Pulmonary artery endothelial cell (primary cell): ENCODE measurements at places on chromosomes 1 and 21.

DNA sequence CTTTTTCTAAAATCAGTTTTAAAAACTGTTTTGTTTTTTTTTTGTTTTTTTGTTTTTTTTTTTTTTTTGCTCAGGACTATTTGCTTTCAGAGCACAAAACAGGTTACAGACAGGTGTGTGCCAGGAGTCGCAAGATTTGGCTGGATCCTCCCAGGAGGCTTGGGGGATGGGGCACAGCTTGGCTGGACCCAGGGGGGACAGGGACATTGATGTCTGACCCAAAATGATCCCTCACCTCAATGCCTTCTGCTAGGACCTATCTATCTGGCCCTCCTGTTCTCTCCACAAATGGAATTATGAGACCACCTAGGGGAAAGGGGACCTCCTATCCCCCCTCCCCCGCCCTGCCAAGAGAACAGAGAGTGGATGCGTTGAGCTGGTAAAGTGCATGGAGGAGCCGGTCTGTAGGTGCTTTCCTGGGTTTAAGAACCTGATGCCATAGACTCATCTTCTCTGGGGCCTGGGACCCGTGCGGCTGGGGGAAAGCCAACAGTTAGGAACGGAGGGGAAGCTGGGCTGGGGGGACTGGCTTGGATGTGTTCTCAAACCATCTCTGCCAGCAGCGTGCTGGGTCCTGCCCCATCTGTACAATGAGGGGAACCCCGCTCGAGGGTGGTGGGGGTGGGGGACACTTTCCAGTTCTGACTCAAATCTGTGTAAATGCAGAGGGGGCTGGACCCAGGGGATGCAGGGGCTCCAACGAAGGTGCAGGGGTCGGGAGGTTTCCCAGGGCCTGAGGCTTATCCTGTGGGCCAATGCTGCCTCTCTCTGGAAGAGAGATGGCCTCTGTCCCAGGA is 28.9 kb downstream of the RUNX3 start:
- no peak for DNase-seq

- no peak for DNase-seq
Observed at GRCh38 chr1:63322114-63322943, at the start of gene FOXD3. FOXD3 (plus strand) TSS chr1:63322567; CDS start chr1:63323059, 492 bp downstream.

GRCh38 chr1:244830639-244831038 is 4.8 kb upstream of the COX20 start:
- DNase-seq, result no peak

- DNase-seq, result no peak
Observed at GRCh38 chr1:223034270-223034798, 108.7 kb downstream of the TLR5 start.

- DNase-seq, result no peak
Observed at GRCh38 chr1:184052750-184053149, 1.2 kb downstream of the TSEN15 start.

- DNase-seq, result no peak
Observed at GRCh38 chr1:2847086-2847985, 45.8 kb upstream of the TTC34 start.

DNA sequence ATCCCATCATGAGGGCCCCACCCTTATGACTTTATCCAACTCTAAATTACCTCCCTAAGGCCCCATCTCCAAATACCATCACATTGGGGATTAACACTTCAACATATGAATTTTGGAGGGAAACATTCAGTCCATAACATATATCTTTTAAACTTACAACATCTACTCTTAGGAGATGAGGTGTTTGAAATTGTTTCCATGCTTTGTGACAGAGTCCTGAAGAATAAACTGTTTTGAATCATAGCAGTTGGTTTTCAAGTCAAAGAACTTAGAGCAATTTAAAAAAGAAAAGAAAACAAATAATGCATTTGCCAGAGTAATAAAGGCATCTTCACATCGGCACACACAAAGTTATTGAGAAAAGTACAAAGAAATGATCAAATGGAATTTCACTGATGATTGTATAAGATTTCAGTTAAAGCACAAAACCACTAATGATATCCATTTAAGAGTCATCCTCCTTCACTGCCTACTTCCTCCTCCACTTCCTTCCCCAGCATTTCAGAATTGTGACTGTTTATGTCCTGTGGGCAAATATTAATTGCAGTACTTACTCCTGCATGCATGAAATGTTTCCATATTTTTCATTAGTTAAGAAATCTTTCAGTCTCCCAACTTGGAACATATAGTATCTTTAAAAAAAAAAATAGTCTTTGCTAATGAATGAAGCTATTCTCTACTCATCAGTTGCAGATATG is 202.0 kb downstream of the LRRC40 start:
- no peak for DNase-seq

DNA sequence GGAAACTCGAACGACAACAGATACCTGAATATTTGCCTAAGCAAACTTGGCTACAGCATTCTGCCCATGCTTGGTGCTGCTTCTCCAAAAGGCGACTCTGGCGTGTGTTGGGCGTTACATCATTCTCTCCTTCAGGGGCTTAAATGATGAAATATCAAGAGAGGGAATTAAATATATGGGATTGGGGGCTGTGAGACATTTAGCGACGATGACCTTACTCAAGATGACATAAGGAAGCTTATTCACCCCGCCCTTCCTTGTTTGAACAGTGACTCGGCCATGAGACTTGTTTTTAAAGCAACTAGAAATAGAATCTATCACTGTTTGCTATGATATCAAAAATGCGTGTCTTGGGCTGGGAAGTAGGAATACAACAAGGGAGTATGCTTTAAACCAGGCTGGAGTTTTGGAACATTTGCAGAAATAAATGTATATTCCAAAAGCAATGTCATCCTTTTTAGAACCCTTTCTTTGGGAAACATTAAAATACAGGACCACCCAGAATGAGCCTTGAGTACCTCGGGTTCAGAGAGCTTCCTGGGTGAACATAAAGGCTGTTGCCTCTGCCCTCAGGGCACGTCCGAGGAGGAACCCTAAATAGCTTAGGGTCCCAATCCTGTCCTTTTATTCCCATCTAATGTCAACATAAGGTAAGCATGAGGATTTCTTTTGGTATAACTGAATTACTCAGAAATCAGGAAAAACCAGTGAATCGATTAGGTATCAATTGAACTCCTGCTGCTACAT is 123.3 kb upstream of the SLC45A1 start:
- DNase-seq, result no peak

- no peak for DNase-seq
Observed at GRCh38 chr1:230072866-230073265, 5.8 kb downstream of the GALNT2 start.

DNA sequence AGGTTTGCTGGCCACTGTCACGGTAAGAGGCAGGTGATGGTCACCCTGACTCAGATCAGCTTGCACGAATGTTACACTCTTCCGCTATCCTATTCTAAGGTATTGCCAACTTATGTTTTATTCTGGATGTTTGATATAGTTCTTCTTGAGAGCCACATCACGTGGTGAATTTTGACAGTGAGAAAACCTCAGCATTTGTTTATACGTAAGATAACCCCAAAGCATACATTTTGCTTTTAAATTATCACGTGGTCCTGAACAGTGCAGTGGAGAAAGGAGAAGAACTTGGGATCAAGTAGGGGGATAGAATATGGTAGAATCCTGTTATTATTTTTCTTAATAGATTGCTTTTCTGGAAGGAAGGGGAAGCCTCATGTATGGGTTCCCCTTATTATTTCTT is 16.6 kb downstream of the ATP1A1 start:
- DNase-seq, result no peak

- peak; percentile 2 for DNase-seq
Observed at GRCh38 chr1:205396967-205397616, 24.8 kb downstream of the LEMD1 start.

DNA sequence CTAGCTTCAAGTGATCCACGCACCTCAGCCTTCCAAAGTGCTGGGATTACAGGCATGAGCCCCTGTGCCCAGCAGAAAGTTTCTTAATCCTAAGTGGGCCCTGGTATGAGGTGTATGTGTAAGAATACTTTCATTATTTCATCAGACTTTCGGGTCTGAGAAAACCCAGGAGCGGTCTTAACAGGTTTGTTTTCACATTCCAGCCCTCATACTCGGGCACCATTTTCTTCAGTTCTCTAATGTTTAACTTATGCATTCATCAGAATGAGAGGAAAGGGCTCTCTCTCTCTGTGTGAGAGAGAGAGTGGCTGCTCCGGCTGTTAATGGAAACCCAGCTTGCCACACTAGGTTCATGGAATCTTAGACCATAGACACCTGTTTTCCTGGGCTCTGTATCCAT is 4.2 kb upstream of the PADI1 start:
- no peak for DNase-seq

- DNase-seq, result no peak
Observed at GRCh38 chr1:110719908-110720307, 45.2 kb upstream of the KCNA3 start.
